ENCODE measurements at places on chromosomes 13 and 19.
A peak's percentile ranks its signal among the peaks of the same experiment; 100 is the strongest.

DNA sequence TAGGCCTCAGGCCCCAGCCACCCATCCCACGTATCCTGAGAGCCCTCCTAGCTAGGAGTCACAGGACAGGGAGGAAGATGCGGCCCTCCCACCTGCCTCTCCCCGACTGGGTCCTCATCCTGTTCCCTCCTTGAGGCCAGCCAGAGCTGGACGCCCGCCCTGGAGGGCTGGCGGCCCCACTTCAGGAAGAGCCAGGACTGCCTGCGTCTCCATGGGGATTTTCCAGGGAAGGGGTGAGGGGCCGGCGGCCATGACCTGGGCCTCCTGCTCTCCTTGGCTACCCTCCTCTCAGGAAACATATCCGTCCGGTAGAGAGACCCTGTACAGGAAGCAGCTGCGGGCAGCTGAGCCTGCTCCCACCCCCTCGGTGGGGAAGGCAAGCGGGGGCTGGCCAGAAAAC is 11.3 kb upstream of the PRKD2 start:
- peak; percentile 79 for DNase-seq

- DNase-seq, result no peak
Measured at GRCh38 chr19:11304936-11305335, 9.0 kb downstream of the TSPAN16 start.

DNA sequence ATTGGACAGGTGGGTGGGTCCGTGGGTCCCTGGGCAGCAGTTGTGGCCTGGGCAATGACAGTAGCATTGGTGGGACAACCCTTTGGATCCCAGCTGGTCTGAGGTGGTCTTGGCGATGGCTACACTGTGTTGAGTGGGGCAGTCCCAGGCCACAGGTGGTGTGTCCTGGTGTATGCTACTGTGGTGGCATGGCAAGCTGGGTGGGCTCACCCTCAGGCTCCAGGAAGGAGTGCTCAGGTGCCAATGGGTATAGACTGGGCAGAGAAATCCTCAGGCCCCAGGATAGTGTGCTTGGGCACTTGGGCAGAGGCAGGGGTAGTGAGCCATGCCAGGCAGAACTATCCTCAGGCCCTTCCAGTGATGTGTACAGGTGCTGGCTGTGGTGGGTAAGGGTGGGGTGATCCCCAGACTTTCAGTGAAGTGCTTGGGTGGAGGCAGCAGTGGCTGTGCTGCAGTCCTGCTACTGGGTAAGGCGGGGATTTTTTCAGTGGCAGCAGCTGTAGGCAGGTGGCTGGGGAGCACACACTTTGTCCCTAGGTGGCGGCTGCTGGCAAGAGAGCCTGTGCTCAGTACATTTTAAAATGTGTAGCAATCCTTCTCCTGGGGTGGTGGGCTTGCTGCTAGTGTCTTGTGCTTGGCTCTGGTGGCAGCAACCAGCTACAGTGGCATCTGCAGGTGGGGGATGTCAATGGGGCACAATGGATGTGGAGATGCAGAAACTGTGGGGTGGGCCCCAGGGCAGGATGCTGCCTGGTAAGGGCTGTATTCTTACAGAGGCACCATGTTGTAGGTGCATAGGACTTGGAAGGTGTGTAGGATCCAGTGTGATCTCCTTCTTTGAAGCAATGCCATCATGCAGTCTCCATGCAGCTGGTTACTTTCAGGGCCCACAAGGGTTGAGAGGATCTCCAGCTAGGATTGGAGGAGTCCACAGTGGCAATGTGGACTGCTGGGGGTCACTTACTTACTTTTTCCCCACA is 64.9 kb downstream of the DNAJC3 start:
- DNase-seq, result no peak

GRCh38 chr13:51687947-51688714 is 103.9 kb downstream of the WDFY2 start:
- DNase-seq, result no peak

Data from spleen (tissue), 13 donors.